ENCODE measurements at places on chromosomes 3 and 15. TPM values are rescaled to one million over a fixed set of nuclear protein-coding genes. Genes with fewer than 3 reads are reported as not detected.
A peak's percentile ranks its signal among the peaks of the same experiment; 100 is the strongest.

DNA sequence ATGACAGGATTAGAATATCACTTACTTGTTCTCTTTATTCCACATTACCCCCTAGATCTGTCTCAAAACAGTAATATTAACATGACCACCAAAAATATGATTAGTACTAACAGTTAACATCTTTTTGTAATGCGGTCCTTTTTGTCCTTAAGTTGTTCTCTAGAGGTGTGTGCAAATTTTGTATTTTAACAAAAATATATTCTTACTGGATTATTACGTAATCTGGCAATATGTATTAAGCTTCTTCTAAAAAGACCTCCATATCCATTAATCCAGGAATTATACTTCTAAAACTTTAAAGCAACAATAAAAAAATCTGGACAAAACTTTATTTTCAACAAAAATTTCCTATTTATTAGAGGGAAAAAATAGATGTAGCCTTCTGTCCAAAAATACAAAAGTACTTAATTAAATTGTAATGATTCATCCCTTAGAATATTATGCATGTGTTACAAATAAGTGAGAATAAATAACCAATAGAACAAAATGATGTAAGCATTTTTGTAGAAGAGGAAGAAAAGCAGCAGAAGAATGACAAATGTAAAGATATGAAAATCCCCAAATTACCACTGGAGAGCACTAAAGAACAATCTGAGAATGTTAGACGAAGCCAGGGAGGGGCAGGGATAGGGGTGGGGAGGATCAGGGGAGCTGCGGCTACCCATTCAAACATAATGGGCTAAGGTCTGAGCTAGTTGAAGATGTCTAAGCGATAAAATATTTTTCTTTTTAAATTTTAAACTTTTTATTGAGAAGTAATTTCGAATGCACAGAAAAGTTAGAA is 945.6 kb downstream of the MCTP2 start:
- H3K36me3 ChIP-seq, result no peaks in the 10 kb centered on the region
- H3K4me3 ChIP-seq, result no peak overlapping the region
- H3K27ac ChIP-seq, result no peak overlapping the region

DNA sequence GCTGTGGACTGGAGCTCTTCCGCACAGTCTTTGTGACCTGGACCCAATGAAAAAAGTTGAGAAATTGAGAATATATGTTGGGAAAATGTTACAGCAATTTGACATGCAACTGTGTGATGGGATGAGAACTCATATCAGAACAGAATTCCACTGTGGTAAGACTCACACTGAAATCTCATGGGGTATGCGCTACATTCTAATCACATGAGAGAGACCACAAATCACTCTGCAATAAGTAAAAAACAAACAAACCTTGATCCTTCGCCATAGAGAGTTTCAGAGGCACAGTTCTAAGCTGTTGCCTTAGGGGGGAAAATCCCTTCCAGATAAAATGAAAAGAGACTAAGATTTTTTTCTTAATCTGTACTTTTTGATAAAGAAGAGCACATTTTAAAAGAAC is 37.3 kb downstream of the LMCD1 start:
- peaks cover 27% of the 10 kb centered on the region for H3K36me3 ChIP-seq
- peaks cover 17% of the 10 kb centered on the region for H3K4me1 ChIP-seq
- peak; percentile 92 for DNase-seq
- H3K27ac ChIP-seq, result peak overlapping the region; percentile 81

GRCh38 chr15:95910643-95911212 is 419.8 kb upstream of the NR2F2 start:
- H3K4me1 ChIP-seq, result no peaks in the 10 kb centered on the region
- H3K4me3 ChIP-seq, result no peak overlapping the region
- no peak for DNase-seq

GRCh38 chr3:17806201-17806600 is 63.8 kb upstream of the TBC1D5 start:
- no peak overlapping the region for H3K4me3 ChIP-seq
- no peaks in the 10 kb centered on the region for H3K36me3 ChIP-seq
- DNase-seq, result no peak
- H3K27me3 ChIP-seq, result no peaks in the 10 kb centered on the region
- H3K27ac ChIP-seq, result no peak overlapping the region
- H3K4me1 ChIP-seq, result peaks cover 3% of the 10 kb centered on the region

- H3K27me3 ChIP-seq, result no peaks in the 10 kb centered on the region
- no peak overlapping the region for H3K4me3 ChIP-seq
- H3K36me3 ChIP-seq, result no peaks in the 10 kb centered on the region
- no peaks in the 10 kb centered on the region for H3K4me1 ChIP-seq
These were observed 64.8 kb downstream of the ZBTB20 start for GRCh38 chr3:115082260-115082659.

DNA sequence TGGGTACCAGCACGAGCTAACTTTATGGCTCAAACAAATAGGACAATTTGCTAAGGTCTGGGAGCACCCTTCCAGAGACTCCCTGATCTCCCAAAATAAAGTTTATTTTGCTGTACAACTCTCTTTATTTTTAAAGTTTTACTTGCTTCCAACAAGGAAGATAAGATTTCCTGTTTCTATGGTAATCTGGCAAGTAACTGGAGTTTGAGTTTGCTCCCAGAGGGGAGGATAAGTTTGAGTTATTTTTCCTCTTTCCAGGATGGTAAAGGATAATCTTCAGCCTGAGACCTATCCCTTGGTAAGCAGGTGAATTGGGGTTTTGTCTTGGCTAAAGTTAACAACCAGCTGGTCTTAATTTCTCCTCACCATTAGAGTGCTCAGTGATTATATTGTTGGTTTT is 1019.4 kb upstream of the ALCAM start:
- no peak overlapping the region for H3K4me3 ChIP-seq
- H3K27ac ChIP-seq, result no peak overlapping the region
- H3K27me3 ChIP-seq, result no peaks in the 10 kb centered on the region
- H3K36me3 ChIP-seq, result no peaks in the 10 kb centered on the region
- H3K4me1 ChIP-seq, result no peaks in the 10 kb centered on the region

DNA sequence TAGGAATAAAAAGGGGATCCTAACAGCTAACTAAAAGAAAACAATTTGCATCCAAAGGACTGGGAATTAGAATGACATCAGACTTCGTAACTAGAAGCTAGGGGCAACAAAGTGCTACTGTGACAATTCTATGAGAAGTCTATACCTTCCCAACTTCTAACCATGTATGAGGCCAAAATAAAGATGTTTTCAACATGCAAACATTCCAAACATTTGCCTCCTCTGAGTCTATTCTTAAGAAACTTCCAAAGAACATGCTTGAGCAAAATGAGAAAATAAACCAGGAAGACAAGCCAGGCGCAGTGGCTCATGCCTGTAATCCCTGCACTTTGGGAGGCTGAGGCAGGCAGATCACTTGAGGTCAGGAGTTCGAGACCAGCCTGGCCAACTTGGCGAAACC is 13.1 kb upstream of the RNF7 start:
- no peak overlapping the region for H3K4me3 ChIP-seq
- H3K27ac ChIP-seq, result no peak overlapping the region
- peaks cover 3% of the 10 kb centered on the region for H3K4me1 ChIP-seq
- H3K27me3 ChIP-seq, result no peaks in the 10 kb centered on the region
- no peaks in the 10 kb centered on the region for H3K36me3 ChIP-seq
- DNase-seq, result peak; percentile 24

CASR gene
- not detected for total RNA-seq

ILDR1 gene
- total RNA-seq, result not detected

DNA sequence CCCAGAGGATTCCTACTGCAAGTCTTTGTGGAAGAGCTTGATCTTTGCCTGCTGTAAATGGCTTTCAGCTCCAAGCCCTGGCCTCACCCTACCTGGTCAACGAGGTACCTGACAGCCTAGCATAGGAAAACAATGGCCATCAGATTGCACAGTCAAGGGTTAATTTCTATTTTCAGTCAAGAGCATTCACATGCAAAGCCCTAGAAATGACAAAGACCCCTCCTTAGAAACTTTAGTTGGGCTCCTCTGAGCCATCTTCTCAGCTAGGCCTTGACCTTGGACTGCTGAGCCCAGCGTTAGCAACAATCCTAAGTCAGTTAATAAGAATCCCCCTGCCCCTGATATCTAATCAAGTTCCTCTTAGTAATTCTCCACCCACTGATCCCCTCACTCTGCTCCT is 18.5 kb downstream of the MESD start:
- H3K4me1 ChIP-seq, result peaks cover 13% of the 10 kb centered on the region
- H3K27ac ChIP-seq, result no peak overlapping the region
- DNase-seq, result no peak
- H3K27me3 ChIP-seq, result no peaks in the 10 kb centered on the region
- peaks cover 4% of the 10 kb centered on the region for H3K36me3 ChIP-seq

- H3K4me1 ChIP-seq, result no peaks in the 10 kb centered on the region
- DNase-seq, result no peak
- H3K4me3 ChIP-seq, result no peak overlapping the region
These were observed 55.6 kb downstream of the ATP11B start for GRCh38 chr3:182848906-182849305.

FMN1 gene
- 29.4 TPM for total RNA-seq

LRRC28 gene
- total RNA-seq, result 17.5 TPM

ERICH6 gene
- total RNA-seq, result not detected

GRCh38 chr15:56786966-56787365 is 53.7 kb upstream of the ZNF280D start:
- H3K36me3 ChIP-seq, result no peaks in the 10 kb centered on the region
- peak; percentile 2 for DNase-seq
- H3K4me1 ChIP-seq, result no peaks in the 10 kb centered on the region
- no peak overlapping the region for H3K27ac ChIP-seq
- no peaks in the 10 kb centered on the region for H3K27me3 ChIP-seq

DNA sequence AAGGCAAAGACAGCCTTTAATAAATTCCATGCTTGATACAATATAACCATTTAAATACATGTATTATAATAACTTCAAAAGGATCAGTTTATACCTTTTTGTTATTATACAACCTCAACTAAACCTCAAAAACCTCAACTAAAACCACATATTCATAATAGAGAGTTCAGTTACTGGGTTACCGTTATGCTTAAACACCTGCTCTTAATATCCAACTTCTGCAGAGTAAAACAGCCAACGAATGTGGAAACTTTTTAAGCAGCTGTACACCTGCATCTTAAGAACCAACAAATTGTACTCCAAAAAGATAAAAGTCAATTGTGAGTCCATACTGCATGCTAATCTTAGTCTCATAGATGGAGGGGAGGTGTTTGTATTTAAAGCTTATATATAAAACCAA is 53.5 kb downstream of the TFDP2 start:
- no peak overlapping the region for H3K4me3 ChIP-seq
- H3K27me3 ChIP-seq, result no peaks in the 10 kb centered on the region
- no peaks in the 10 kb centered on the region for H3K36me3 ChIP-seq
- DNase-seq, result no peak

FGF7 gene
- 34.8 TPM for total RNA-seq
